Mammary epithelial cell (primary cell): ENCODE measurements at places on chromosomes 4 and X. TPM values are rescaled to one million over a fixed set of nuclear protein-coding genes. Genes with fewer than 3 reads are reported as not detected.

The KIAA1210 gene
- total RNA-seq: not detected in 2 replicates

The TMEM175 gene
- 19.1 and 21.5 TPM in 2 replicates for total RNA-seq

The PSAPL1 gene
- under 0.01 TPM for total RNA-seq

The OPHN1 gene
- total RNA-seq: 5.3 TPM

The FAM184B gene
- total RNA-seq: 5.5 TPM

The FRG1 gene
- total RNA-seq: 39.0 and 49.1 TPM in 2 replicates

The COQ2 gene
- total RNA-seq: 20.4 and 23.8 TPM in 2 replicates

The CITED1 gene
- not detected for total RNA-seq

The FDCSP gene
- total RNA-seq: not detected in 2 replicates

The LUZP4 gene
- not detected for total RNA-seq

The GRIA3 gene
- total RNA-seq: 0.73 TPM in 1 of 2 replicates, not detected in the other

The MAGEC3 gene
- total RNA-seq: not detected

The SPACA5 gene
- not detected in 2 replicates for total RNA-seq

The REELD1 gene
- not detected in 2 replicates for total RNA-seq

The TMPRSS11A gene
- not detected in 2 replicates for total RNA-seq

The NAP1L5 gene
- total RNA-seq: 4.7 TPM

The IL2RG gene
- not detected for total RNA-seq

The ZNF157 gene
- 0.27 and 0.28 TPM in 2 replicates for total RNA-seq

The OR13H1 gene
- not detected in 2 replicates for total RNA-seq

The MAGED4 gene
- total RNA-seq: 1.2 TPM

The BGN gene
- total RNA-seq: 13.5 TPM

The MID1IP1 gene
- 41.8 TPM for total RNA-seq

The FOXP3 gene
- 0.32 and 0.56 TPM in 2 replicates for total RNA-seq

The OCIAD1 gene
- 125 and 163 TPM in 2 replicates for total RNA-seq

The DACH2 gene
- not detected for total RNA-seq

The MAGEA1 gene
- total RNA-seq: not detected in 2 replicates

The NDNF gene
- total RNA-seq: not detected in 2 replicates

The BANK1 gene
- total RNA-seq: 0.17 TPM

The PROM1 gene
- not detected in 2 replicates for total RNA-seq

The RHOXF1 gene
- not detected for total RNA-seq

The TCEAL2 gene
- not detected in 2 replicates for total RNA-seq

The STAP1 gene
- not detected for total RNA-seq

The GIMD1 gene
- not detected for total RNA-seq

The MBNL3 gene
- total RNA-seq: 12.9 and 13.6 TPM in 2 replicates

The ATP2B3 gene
- not detected for total RNA-seq

The SCRG1 gene
- not detected in 2 replicates for total RNA-seq

The PARM1 gene
- total RNA-seq: not detected in 2 replicates

The SLC10A3 gene
- 27.2 TPM for total RNA-seq

The TMEM154 gene
- total RNA-seq: 15.2 TPM

The ARMCX4 gene
- 2.2 and 3.5 TPM in 2 replicates for total RNA-seq

The NAA11 gene
- not detected in 2 replicates for total RNA-seq

The ADGRG4 gene
- not detected in 2 replicates for total RNA-seq

The PPARGC1A gene
- 5.3 TPM for total RNA-seq
